ENCODE measurements at places on chromosomes 3 and 15.

DNA sequence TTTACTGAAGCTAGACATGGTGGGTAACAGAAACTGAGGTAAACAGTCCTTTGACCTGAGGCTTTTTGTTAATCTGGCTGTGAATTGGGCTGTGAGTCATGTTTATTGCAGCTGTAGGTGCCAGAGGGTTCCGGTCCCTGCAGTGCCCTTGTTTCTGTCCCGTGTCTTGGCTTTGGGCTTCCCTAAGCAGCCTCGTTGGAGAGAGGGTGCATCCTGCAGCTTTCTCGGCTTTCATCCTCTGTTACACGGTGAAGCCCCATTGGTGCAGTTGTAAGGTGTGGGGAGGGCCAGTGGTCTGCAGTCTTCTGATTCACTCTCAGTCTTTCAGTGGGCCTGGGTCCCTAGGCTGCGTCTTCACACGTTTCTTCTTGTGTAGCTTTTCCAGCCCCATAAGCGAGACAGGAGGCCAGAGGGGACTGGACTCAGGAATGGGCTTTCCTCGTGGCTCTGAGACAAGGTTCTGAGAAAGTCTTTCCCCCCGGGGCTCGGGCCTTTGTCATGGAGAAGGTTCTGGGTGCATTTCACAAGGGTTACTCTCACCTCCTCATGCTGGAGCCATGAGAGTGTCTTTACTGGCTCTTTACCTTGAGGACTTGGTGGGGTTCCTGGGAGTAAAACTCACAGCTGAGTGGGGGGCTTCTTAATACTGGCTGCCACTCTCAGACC is 33.1 kb downstream of the ASB7 start:
- no peak for DNase-seq

- no peak for DNase-seq
These were observed 21.9 kb downstream of the EID1 start for GRCh38 chr15:48899793-48900192.

DNA sequence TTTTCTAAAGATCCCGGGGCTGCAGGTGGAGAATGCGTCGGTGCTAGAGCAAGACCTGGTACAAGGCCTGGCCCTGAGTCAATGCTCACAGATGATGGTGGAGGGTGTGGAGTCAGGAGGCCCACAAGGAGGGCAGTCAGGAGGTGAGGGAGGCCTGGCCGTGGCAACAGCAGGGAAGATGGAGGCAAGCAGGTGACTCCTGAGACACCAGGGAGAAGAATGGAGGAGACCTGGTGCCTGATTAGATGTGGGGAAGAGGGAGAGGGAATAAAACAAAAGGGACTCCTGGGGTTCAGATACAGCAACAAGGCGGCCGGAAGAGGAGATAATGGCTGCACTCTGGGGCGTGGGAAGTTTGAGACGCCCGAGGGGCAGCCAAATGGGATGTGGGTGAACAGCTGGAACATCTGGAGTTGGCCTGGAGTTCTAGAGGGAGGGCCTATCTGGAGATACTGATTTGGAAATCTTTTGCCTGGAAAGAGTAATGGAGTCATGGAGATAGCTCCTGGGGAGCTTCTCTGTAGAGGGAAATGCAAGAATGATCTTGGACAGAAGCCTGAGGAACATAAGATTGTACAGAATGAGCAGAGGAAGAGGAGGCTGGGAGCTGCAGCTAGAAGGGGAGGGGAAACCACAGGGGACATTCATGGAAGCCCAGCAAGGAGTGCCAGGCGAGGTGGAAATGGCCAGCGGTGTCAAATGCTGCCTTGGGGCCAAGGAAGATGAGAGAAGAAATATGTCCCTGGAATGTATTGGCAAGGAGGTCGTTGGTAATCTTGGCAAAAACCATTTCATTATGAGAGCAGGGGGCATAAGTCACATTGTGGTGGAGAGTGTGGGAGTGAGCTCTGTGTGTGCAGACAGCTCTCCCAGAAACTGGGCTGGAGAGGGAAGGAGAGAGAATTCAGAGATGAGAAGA is 67.5 kb upstream of the CORO2B start:
- DNase-seq = no peak

GRCh38 chr15:85091990-85092389 is 110.3 kb downstream of the PDE8A start:
- DNase-seq = no peak

DNA sequence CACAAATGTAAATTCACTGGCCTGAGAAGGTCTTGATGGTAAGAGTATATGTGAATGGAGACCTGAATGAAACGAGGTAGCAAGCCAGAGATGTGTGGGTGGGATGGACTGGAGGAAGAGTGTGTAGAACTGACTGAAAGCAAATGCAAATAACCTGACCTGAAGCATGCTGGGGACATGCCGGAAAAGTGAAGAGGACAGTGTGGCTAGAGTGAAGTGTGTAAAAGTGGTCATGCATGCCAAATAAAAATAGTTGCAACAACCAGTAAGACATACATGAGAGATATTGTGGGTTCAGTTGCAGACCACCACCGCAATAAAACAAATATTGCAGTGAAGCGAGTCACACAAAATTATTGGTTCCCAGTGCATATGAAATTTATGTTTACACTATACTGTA is 82.3 kb downstream of the LPP start:
- no peak for DNase-seq

All from NK-92 treated with Interleukin-12 subunit alpha and Interleukin-12 subunit beta, amount 100 ng/mL, for 24 hours (cell line).